ENCODE measurements at places on chromosomes 2 and 18.

GRCh38 chr2:38158378-38159118 is 82.6 kb upstream of the CYP1B1 start:
- DNase-seq = no peak

DNA sequence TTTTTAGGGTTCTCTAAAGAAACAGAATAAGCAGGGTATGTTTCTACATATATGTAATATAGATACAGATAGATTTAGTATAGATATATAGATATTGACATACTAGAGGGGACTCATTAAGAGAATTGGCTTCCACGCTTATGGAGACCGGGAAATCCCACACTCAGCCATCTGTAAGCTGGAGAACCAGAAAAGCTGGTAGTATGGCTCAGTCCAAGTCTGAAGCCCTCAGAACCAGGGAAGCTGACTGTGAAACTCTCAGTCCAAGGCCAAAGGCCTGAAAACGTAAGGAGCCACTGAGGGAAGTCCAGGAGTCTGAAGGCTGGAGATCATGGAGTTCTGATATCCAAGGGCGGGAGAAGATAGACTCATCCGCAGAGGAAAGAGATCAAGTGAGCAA is 441.3 kb upstream of the CDH20 start:
- DNase-seq = no peak

GRCh38 chr2:171180229-171180930 is 19.7 kb upstream of the TLK1 start:
- DNase-seq = no peak

DNA sequence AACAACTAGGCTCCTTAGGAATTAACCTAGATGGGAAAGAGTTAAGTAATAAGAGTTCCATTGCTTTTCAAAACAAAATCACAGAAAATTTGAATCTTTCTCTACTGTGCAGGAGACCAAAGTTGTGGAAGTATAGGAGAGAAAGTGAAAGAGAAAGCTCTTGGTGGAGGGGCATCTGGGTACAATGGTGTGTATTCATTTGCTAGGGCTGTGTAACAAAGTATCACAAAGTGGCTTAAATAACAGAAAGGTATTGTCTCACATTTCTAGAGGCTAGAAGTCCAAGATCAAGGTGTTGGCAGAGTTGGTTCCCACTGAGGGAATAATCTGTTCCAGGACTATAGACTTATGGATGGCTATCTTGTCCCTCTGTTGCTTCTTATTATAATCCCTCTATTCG is 50.5 kb upstream of the GORASP2 start:
- no peak for DNase-seq

DNA sequence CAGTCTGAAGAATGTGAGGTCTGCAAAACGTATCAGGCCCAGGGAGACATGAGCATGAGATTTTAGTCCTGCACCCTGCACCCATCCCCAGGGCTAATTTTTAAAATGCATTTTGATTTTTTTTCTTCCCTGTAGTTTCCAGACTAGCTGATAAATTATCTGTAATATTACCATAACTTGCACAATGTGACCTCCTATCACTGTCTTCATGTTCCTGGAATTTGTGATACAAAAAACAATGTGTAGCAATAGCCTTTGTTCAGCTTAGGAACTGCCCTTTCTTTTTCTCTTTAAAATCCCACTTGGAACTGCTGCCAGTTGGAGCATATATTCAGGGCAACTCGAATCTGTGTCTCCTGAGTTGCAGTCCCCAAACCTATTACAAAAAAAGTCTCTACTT is 222.8 kb upstream of the HS6ST1 start:
- no peak for DNase-seq

DNA sequence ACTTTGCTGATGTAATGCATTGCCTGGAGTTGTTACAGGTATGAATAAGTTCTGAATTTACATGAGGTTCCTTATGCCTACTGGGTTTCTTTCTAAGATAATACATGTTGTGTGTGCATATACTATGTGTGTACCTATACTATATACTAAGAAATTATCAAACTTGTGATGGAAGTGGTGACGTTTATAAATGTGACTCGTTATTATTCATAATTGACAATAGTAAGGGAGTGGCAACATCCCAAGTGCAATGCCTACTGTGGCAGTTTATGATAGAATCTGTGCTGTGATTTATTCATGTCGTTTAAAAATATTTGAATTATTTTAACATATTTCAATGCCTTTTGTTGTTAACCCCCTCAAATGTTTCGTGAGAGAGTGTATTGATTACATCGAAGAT is 29.9 kb downstream of the MYOM1 start:
- no peak for DNase-seq

- no peak for DNase-seq
These were observed 149.8 kb upstream of the ITGA4 start for GRCh38 chr2:181307203-181307991.

DNA sequence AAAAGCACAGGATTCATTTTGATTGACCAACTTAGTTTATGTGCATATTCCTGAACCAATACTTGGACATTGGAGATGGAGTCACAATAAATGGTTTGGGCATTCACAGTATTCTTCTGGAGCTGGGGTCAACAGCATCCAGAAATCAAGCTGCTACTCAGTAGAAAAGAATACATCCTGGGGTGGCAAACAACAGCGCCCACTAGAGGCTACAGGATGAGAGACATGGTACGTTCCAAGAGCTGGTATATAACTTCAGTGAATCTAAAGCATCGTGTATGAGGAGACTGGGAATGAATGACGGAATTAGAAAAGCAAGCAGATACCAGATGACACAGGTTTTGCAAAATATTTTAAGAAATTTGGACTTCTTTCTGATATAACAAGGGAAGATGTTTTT is 142.9 kb upstream of the FIGN start:
- no peak for DNase-seq

DNA sequence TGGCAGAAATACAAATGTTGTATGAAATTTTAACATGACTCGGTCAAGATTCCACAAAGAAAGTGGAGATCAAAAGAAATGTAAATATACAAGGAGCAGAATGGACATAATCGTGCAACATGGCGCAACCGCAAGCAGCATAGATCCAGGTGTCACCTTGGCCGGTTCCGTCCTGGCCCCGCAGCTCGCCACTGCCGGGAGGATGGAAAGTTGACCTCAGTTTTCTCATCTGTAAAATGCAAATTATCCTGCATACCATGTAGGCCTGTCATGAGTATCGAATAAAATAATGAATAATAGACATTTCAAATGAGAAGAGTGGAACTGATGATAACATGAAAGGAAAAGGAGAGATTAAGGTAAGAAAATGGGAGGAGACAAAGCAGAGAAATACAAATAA is 427.3 kb upstream of the SMIM21 start:
- DNase-seq = no peak

GRCh38 chr2:208239770-208240493 is 14.9 kb downstream of the IDH1 start:
- no peak for DNase-seq

DNA sequence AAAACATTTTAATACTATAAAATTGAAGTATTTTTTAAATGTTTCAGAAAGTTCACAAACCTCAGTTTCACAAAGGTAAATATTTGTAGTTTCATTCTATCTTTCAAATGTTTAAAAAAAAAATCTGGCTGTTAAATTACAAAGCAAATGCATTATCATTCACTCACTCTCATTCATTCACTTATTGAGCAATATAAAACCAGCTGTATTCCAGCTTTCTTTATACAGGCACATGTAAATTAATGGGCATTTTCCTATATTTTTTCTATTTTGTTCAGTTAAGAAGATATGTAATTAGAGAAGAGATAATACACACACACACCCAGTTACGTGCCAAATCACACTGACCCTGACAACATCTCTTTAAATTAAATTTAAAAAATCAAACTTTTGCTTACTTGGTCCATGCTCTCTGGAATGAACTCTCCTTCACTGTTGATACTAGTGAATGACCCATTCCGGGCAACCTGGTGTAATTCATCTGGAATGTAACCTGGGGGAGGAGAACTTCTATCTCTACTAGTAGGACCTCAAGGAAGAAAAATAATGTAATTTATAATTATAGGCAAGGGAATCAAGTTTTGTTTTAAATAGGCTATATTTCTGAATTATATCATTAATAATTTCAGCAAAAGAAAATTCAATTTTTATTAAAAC is 32.5 kb upstream of the ERCC3 start:
- no peak for DNase-seq

DNA sequence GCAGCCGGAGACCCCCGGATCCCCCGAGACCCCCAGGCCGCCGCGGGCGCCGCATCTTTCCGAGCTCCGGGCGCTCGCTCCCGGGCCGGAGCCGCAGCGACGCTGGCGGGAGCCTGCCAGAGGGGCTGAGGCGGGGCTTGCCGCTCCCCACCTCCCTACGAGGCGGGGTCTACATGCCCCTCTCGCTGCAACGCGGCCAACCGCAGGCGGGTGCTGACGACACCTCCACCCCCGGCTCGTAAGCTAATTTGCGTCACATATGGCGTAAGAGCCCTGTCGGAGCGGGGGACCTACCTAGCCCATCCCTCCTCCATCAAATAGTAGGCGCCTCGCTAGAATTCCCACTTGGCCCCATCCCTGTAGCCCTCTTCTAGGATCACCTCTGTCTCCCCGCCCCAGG is at the start of gene PTPRN:
Gene PTPRN (minus strand): TSS at position 124 of the 400 bp plus-strand sequence. CDS start 69 bp downstream, at position 55.
- no peak for DNase-seq

GRCh38 chr2:158600155-158600802 is 143.5 kb downstream of the PKP4 start:
- no peak for DNase-seq

GRCh38 chr2:230721712-230722111 is 9.1 kb downstream of the CAB39 start:
- DNase-seq = no peak

DNA sequence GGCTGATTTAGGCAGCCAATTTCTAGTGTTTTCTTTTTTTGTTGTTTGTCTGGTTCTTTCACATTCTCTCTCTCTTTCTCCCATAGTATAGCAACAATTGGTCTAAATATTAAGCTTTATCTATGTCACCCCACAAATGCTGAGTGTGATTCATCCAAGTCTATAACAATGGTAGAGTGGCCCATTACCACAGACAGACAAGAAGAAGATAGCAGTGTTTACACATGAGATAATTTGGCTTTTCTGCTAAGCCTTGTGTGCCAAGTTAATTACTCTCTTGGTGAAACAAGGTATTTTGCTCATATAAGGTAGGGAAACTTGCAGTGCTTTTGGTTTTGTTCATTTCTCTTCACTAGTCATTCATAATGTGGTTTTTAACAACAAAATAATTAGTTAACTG is 166.5 kb downstream of the SLC8A1 start:
- no peak for DNase-seq

DNA sequence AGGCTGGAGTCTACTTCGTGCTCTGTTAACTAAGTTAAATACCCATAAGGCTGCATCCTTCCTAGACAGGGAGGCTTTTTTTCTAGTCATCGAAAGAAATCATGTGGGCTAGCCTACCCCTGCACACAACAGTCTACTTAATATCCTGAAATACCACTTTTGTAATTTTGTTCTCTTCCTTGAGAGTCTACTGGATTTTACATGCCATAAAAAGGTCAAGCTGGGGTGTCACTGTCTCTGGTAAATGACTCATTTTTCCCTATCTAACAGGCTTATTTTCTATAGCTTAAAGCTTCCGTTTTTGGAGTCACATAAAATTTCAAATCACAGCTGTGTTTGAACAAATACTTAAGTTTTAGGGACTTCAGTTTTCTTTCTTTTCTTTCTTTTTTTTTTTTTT is 10.7 kb upstream of the STAM2 start:
- no peak for DNase-seq

- DNase-seq = no peak
These were observed 65.8 kb upstream of the CREB1 start for GRCh38 chr2:207464007-207464406.

GRCh38 chr18:48982266-48982665 is 31.5 kb upstream of the SMAD7 start:
- DNase-seq = no peak

DNA sequence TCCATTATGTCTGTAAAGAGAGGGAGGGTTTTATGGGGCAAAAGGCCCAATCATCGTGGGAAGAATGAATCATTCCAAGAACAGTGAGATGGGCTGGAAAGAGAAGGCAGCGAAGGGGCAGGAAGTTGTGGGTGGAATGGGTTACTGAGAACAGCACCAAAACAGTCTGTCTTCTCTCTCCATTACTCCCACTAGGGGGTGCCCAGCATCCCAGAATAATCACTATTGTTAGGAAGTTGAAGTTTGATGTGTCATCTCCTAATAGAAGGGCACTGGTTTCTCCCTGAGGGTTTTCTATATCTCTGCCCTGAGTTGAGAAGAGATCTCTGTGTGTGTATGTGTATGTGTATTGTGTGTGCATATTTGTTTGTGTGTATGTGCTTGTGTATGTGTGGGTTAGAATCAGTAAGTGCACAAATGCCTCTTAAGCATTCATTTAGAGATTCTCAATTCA is 76.6 kb upstream of the MAP4K3 start:
- peak; percentile 67 for DNase-seq

GRCh38 chr18:55780586-55781071 is 192.6 kb upstream of the TCF4 start:
- no peak for DNase-seq

DNA sequence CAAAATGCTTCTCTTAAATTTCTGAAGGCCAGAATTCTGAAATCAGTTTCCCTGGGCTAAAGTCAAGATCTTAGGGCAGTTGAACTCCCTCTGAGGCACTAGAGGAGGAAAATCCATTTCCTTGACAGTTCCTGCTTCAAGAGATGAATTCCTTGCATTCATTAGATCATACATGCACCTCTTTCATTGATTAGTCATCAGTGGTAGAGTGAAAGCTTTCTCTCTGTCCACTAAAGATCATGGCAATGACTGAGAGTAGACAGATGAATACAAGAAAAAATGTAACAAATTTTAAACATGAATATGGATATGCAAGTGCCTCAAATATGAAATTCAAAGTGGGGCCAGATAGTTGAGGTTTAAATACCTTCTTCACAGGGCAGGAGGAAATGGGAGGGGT is 693.4 kb upstream of the TMEFF2 start:
- no peak for DNase-seq

DNA sequence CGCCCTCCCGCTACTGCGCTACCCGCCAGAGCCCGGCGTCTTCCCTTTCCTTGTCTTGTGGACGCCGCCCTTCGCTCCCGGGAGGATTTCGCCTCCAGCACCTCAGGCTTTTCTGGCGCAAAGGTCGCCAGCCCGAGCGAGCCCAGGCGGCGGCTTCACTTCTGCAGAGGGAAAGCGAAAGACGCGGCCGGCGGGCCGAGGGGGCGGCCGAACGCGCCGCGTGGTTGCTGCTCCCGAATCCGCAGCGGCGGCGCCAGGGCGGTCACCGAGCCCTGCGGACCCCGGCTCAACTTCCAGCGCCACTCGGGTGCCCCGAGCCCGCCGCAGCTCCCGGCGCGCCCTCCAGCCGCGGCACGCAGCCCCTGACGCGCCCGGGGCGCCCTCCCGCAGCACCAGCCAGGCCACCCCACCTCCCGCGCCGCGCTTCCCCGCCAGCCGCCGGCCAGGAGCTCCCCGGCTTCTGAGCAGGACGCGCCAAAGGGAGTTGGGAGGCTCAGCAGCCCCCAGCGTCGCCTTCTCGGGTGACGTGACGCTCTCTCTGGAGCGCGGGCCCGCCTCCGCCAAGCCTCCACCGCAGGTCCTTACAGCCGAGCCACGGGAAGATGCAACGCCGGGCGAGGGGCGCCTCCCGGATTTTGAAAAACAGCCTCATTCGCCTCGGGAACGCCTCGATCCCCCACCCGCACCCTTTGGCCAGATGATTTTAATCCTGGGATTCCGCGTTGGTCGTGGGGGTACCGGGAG is 84.9 kb upstream of the EPB41L3 start:
- DNase-seq = peak; percentile 16
